ENCODE measurements at places on chromosomes 2 and 18.

DNA sequence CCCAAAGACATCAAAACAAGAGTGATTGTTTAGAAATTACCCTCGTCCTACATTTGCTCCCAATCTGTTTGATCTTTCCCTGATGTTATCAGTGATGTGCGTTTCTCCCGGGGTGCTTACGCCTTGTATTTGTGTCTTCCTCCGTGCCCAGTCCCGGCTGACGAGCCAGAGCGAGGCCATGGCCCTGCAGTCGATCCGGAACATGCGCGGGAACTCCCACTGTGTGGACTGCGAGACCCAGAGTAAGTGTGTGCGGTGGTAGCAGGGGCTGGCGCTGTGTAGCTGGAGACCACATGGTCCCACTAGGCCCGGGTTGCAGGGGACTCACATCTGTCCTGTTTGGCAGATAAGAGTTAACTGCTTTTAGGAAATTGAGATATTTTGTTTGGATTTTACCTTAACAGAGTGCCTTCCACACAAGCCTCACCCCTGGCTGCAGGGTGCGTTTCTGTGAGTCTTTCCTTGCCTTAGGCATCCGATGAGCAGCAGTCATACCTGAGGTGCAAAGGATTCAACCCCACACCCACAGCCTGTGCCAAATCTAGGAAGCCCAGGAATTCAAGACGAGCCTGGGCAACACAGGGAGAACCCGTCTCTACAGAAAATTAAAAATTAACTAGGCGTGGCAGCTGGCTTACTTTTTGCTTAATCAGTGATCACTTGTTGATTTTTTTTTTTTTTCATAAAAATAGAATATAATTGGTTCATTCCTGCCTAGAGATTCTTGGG is 127.4 kb downstream of the GBX2 start:
- DNase-seq = no peak

DNA sequence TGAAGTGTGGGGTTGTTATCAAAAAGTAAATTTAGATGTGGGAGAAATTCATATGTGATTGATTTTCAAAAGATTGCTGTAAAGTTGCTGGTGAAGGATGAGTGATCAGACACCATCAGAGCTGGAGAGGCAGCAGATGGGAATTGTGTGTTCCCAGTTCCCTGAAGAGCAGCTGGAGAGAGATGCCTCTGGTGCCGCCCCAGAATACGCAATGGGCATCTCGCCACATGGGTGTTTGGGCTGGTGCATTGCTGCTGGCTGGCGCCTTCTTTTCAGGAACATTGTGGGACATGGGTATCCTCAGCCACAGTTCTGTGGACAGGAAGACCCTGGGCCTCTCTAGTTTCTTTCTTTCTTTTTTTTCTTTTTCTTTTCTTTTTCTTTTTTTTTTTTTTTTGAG is 11.9 kb downstream of the ATG4B start:
- DNase-seq = no peak

DNA sequence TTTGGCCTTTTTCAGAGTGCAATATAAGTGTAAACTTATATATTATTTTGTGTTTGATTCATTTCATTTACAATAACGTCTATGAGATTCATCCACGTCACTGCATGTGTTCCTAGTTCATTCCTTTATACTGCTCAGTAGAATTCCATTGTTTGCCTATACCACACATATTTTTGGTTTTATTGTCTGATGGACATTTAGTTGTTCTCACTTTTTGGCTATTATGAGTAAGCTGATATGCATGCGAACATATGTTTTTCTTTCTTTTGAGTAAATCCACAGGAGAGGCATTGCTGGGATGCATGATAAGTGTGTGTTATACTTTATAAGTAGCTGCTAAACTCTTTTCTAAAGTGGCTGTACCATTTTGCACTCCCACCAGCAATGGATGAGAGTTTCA is 314.8 kb upstream of the HS6ST1 start:
- DNase-seq = no peak

DNA sequence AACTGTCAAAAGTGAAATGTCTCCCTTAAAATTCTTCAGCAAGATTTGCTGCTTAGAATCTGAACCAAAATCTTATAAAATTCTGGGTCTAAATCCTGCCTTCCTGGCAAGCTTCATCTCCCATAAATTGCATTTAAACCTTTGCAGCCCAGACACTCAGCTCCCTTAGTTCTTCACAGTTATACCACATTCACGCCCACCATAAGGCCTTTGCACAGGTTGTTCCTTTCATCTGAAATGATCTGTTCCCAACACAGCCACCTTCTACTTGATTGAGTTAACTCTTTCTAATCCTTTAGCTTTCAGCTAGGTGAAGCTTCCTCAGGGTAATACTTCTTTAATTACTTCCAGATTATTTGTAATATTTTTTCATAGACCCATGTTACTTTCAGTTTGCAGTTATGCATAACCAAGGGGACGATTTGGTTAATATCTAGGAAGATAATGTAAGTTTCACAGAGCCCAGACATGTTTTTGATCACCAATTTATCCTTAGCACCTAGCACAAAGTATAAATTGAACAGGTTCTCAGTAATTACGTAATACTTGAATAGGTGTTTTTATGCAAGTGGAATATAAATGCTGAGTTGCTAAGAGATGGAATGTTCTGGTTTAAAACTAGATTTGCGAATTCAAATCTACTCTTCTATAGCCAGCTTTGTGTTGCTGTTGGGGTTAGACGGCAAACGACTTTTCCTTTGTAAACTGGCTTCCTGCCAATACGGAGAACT is 779.7 kb upstream of the PKDCC start:
- no peak for DNase-seq

- DNase-seq = no peak
Measured at GRCh38 chr2:182705761-182706160, 10.3 kb upstream of the DNAJC10 start.

- no peak for DNase-seq
Measured at GRCh38 chr2:161233858-161234431, 73.7 kb downstream of the TANK start.

GRCh38 chr18:10403708-10404107 is 50.7 kb upstream of the APCDD1 start:
- DNase-seq = no peak

DNA sequence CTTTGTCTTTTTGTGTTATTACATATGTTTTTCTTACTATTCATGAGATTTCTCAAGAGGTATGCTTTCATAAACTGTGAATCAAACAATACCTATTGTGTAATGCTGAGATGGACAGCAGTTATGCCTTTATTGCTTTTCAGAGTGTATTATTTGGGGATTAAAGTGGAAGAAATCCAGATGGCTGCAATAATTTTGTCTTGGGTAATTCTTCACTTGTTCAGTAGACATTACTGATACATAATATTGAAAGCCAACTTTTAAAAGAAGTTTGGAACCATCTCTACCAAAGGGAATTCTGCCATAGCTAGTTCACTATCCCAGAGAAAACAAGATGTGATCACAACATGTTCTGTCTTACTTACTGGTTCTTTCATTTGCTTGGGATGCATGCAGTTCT is 253.4 kb upstream of the ZSWIM2 start:
- DNase-seq = no peak

- DNase-seq = no peak
Measured at GRCh38 chr2:155223781-155224406, 525.4 kb downstream of the KCNJ3 start.

DNA sequence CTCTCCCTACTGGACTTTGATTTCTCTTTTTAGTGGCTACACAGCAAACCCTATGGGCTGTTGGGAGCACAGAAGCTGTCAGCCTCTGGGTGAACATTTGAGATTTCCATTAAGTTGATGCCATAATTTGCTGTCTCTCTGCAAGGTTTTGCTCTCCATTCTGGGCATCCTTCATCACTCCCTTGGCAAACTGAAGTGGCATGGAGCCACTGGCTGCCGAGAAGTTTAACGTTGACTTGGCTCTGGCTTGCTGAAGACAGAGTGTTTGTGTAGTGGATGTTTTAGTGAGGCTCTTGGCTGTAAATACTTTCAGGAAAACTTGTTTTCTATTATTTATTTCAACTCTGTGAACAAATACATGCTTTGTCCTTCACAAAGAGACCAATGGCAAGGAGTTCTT is 91.5 kb downstream of the ALK start:
- no peak for DNase-seq

DNA sequence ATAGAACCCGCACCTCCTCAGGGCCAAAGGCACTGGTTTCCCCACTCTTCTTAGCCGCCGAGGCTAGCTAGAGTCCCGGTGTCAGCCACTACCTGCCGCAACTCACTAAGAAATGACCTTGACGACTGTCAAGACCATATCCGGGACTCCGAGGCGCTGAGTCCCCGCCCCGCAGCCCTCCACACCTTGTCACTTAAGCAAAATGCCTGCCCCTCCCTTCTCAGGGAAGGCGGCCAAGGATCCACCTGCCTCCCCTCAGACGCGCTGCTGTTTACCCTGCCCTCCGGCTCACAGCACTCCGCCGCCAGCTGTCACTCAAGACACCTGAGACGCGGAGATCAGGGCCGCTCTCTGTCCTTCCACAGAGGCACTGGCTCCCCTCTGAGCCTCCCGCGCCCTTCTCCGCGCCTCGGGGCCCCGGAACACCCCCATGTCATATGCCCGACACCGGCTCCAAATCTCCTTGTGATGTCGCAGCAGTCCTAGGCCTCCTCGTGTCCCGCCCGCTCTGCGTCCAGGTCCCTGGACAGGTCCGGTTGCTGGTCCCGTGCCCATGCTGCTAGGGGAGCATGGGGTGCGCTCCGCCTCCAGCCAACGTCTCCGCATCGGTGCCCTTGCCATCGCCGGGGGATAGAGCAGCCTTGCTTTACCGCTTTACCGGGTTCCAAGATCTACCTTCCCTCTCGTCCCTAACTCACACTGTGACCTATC is 32.5 kb upstream of the REG3G start:
- DNase-seq = no peak

- DNase-seq = no peak
Measured at GRCh38 chr2:188415754-188416083, 124.0 kb downstream of the GULP1 start.

DNA sequence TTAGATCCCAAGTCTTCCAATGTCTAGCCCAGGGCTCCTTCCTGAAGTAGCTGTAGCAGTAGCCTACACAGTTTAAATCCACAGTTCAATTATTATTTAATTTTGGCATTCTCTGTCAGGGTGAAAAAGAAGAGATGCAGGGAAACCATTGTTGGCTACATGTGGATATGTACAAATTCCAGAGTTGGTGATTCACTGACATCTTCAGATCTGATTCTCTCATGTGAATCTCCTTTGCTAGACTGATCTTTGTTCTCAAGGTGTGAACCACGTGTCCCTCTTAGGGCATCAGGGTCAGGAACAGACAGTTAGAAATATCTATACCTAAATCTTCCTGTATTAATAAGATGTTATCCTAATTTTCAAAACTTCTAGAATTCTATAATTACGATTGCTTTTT is 36.7 kb downstream of the ADCYAP1 start:
- no peak for DNase-seq

DNA sequence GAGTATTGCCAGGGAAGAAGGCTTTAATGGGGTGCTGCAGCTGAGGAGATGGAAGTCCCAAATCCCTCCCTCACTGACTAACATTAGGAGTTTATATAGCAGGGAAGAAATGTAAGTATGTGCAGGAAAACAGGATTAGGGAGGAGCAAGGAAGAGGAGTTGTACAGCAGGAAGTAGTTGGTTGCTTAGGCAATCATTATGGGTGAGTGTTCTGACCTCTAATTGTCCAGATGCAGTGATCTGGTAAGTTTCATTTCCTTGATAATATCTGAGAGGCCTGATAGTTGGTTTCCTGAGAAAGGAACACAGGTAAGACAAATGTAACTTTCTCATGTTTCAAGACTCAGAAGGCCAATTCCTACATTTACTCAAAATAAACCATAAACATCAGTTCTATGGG is 331.9 kb upstream of the GULP1 start:
- no peak for DNase-seq

- DNase-seq = no peak
Measured at GRCh38 chr2:65742977-65743376, 310.6 kb upstream of the SPRED2 start.

DNA sequence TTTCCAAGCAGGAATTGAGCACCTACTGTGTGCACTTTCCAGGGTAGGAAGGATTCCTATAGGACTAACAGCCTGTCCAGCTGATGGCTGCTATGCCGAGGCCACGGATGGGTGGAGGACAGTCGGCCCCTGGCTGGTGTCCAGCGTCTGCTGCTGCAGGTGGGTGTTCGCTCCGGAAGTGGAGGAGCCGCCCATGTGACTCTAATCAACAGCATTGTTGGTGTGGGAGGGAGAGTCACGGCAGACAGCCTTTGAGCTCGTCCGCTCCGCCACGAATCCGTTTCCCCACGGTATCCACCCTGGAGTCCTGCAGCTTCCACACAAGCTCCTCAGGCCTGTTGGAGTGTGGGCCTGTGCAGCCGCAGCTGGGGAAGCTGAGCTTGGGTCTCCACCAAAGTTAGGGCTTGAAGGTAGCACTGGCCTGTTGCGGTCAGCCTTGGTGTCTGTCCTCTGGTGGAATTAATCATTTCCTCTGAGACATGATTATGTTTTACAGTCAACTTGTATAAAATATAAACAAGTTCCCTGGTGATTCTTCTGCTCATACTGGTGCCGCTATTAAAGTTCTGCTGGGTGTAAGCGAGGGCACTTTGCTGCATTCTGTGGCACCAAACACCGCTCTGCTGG is 185.9 kb upstream of the TPO start:
- DNase-seq = no peak

- no peak for DNase-seq
Measured at GRCh38 chr2:69238449-69239031, 148.5 kb downstream of the GFPT1 start.

- DNase-seq = no peak
Measured at GRCh38 chr2:199997296-199997695, 41.9 kb downstream of the MAIP1 start.

GRCh38 chr2:202479090-202479489 is 103.0 kb downstream of the BMPR2 start:
- no peak for DNase-seq

- no peak for DNase-seq
Measured at GRCh38 chr2:138853761-138854160, 73.6 kb upstream of the NXPH2 start.

DNA sequence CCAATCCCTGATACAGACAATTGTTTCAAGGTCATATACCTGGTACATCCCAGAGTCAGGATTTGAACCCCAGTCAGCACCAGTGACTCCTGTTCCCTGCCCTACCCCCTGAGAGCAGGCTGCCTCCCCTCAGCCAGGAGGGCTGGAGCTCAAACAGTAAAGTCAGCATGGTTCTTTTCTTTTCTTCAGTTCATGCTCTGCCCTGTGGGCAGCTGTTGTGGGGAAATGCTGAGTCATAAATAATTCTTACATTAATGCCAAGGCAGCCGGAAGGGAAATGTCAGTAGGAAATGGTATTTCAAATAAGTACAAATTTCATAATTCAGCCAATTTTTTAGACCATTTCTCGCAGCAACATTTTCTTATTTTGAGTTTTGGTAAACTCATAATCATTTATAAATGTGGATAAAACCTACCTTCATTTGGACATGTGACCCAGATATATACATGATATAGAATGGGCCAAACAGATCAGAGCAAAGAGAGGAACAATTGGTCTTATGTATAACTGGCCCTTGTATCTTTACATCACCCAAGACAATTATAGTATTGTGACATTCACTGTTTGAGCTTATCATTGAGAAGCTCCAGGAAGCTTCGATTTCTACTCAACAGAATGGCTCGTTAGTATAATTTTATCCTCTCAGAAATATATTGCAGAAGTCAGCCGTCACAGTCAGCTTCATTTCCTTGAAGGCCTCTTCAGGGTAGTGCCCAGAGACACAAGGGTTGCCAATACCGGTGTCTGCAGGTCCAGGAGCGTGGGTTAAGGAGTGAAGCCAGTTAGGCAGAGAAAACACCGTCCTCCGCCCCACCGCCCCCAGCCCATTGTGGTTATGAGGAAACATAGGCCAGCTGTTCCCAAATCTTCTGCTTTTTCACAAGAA is 28.0 kb upstream of the SCYGR1 start:
- peak; percentile 58 for DNase-seq

Data from RWPE2 (cell line).